MM.1S (cell line): ENCODE measurements at places on chromosomes 7 and 10.

DNA sequence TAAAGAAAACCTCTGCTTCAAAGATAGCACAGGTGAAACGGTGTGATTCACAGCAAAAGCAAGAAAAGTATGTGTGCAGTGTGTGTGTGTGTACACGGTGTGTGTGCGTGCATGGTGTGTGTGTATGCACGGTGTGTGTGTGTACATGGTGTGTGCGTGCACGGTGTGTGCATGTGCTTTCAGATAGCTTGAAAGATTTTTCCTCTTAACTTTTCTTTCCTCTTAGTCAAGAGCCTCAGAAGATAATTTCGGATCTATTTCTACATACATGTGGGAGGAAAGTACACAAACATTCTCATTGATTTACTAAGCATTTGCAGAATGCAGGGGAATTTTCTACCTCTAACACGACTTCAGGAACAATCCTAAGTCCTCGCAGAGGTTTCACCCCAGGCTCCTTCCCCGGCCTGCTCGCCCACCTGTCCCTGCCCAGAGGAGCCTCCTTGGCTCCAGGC, 2.9 kb downstream of the FGFR2 start:
- DNase-seq: no peak

GRCh38 chr7:13948019-13948801, 41.3 kb downstream of the ETV1 start:
- no peak for DNase-seq

- no peak for DNase-seq
Measured at GRCh38 chr7:28669330-28669729, 257.0 kb downstream of the CREB5 start.

DNA sequence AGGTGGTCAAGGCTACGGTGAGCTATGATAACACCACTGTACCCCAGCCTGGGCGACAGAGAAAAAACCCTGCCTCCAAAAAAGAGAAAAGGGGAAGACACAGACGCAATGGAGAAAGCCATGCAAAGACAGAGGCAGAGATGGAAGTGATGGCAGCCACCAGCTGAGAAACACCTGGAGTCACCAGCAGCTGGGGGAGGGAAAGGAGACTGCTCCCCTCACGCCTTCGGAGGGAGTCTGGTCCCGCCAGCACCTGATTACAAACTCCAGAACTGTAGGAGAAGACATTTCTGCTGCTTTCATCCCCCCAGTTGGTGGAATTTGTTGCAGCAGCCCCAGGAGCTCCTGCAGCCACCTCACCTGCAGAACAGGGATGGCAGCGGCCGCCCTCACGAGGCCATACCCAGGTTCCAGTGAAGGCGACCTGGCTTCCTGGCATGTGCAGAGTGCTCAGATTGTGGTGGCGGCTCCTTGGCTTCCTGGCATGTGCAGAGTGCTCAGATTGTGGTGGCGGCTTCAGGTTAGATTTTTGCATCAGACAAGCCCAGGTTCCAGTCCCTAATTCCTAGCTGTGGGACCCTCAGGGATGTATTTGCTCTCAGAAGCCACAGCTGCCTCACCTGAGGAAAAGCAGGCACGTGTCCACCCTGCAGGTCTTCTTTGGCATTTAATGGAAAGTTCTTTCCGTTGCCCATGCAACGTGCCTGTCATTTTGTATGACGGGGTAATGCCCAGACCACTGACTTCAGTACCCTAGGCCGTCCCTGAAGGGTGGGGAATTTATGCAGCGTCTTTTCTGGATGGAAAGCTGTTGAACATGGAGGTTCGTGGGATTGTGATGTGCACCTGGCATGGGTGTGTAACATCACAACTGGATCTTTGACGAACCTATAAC, 182.9 kb downstream of the EBF3 start:
- DNase-seq: no peak

- DNase-seq: no peak
Measured at GRCh38 chr10:124329362-124329761, 89.4 kb downstream of the OAT start.

- no peak for DNase-seq
Measured at GRCh38 chr10:47045331-47045861, 134.2 kb downstream of the PTPN20 start.

DNA sequence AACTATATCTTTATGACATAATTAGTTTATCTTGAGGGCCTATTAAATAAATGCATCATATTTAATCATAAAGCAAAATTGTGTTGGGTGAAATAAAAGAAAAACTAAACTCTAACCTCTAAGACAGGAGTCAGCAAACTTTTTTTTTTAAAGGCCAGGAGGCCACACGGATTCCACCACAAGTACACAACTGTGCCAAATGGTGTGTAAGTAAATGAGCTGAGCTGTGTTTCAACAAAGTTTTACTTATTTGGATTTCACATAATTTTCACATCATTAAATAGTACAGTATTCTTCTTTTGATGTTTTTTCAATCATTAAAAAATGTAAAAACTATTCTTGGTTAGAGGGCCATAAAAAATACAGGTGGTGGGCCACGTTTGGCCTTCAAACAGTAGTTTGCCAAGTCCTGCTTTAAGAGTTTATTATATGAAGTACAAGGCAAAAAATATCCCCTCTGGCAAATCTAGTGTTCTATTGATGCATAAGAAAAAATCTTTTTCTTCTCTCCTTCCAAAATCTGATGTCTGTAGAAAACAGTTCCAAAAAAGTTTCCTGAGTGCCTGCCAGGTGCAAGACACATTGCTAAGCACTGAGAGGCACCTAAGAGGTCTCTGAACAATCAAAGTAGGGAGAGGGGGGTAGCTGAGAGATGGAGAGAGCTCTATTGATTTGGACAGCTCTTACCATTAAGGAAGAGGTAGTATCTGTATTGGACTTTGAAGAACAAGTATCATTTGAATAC, 26.5 kb upstream of the SPOCK2 start:
- DNase-seq: no peak

- DNase-seq: no peak
Measured at GRCh38 chr10:126036515-126036914, 140.2 kb downstream of the FANK1 start.

DNA sequence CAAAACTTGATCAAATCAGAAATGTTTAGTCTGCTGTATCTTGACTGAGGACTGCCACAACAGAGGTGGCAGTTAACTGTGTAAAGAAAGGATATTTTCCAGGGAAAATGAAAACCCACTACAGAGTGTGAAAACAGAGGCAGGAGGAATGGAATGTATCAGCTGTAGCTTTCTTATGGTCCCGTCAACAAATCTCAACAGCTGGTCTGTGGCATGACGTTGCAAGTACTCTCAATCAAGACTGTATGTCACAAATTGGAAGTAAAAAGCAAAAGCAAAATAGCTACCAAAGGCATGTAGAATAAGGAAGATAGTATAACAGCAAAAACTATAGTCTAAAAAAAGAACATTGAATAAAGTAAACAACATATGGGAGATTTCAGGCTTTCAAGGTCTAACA, 123.5 kb downstream of the KMT2C start:
- DNase-seq: no peak

DNA sequence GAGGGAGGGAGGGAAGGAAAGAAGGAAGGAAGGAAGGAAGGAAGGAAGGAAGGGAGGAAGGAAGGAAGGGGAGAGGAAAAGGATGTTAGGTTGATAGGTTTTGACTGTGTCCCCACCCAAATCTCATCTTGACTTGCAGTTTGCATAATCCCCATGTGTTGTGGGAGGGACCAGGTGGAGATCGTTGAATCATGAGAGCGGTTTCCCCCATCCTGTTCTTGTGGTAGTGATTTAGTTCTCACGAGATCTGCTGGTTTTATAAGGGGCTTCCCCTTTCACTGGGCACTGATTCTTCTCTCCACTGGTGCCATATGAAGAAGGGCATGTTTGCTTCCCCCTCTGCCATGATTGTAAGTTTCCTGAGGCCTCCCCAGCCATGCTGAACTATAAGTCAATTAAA, 15.1 kb upstream of the NUDCD3 start:
- DNase-seq: no peak

DNA sequence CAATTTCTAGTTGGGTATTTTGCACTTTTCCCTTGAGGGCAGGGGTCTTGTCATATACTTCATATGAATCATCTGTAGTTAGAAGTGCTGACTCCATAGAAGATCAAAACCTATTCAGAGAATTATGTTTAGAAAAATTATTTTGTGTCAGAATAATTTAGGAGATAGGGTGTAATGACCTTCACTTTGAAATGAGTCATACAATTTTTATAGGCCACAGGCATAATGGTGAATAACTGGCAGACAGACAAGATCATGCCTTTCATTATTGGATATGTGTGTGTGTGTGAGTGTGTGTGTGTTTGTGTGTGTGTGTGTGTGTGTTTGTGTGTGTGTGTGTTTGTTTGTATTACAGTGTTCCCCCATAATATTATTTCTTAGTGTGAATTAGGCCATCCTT, 523.0 kb downstream of the ANKRD7 start:
- DNase-seq: no peak

DNA sequence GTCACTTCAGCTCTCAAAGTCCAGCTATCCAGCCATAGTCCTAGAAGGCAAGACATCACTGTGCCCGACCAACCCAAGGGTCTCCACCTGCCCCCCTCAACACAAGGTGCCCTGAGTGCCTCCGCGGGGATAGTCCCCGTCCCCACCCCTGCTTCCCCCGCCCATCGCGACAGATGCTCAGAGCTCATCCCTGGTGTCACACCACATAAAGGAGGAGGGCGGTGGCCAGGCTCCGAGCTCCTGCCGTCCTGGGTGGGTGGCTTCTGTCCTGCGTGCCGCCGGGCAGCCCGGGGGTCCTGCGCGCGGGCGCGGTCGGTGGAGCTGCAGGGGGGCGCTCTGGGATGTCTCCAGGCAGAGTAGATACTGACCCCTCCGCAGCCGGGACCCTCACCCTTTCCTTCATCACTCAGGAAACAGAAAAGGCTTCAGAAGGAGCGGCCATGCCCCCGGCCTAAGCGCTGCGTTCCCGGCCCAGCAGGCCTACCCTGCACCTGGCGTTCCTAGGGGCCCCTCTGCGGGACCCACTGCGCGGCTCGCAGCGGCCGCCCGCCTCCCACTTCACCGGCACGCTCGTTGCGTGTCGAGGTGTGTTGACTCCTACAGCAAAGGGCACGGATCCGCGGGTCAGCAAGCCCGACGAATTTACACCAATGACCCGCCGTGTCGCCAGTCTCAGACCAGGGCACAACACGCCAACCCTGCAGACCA, 53.4 kb downstream of the ALOX5 start:
- no peak for DNase-seq

DNA sequence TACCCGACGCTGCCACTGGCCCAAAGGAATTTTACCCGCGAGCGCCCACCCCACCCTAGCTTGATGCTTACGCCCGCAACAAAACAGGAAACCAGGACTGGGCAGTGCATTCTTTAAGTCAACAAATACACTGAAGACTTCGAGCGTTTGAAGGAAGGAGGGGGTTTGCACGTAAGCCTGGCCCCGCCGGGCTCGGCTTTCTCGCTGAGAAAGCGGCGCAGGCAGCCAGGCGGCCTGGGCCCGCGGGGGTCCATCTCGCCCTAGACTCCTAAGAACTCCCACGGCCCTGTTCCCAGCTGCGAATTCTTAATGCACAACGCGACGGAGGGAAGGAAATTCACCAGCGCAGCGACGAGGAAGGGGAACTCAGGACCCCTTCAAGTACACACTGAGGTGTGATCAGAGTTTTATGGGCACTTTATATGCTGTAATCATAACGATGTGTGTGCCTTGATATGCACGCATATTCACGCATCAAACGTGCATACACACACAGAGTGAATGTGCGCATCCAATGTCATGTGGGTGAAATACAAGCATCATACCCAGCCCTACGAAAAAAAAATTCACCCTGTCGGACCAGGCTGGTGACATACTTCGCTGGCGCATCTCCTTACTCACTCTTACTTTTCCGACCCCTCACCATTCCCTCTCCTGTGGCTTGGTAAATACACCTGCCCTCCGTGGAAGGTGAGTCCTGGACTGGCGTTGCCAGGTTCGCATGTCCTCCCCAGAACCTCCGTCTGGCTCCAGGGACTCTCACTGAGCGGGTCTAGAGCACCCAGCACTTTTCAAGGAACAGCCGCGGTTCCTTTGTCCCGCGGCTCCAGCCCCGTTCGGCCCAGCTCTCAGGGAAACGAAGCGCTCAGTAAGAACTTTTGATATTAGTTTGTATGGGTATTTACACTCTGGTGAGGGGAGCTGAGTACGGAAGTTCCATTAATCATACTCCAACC, 5.7 kb upstream of the HOXA13 start:
- DNase-seq: no peak

GRCh38 chr10:50501478-50501877, 122.3 kb downstream of the SGMS1 start:
- DNase-seq: no peak

DNA sequence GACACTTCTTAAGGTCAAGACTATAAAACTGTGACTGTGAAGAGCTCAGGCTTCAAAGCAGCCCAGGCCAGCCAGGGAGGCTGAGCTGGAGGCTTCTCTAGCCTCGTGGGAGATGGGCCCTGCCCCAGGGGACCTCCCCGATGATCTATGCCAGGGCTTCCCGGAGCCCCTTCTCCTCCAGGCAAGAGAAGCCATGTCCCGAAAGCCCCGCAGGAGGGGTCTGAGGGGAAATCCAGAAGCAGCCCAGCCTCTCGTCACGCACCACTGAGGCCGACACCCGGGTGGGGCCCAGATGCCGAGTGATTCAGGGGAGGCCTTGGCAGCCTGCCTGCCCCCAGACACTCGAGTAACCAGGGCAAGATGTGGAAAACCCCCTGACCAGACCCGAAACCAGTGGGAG, 63.7 kb downstream of the PROSER2 start:
- DNase-seq: no peak

- DNase-seq: no peak
Measured at GRCh38 chr10:109928475-109928891, 5.2 kb upstream of the XPNPEP1 start.

GRCh38 chr10:50788951-50789945, 49.5 kb downstream of the ASAH2B start:
- no peak for DNase-seq

GRCh38 chr7:24757353-24758275, at the start of gene GSDME:
TSS of gene GSDME (minus strand) at chr7:24757464. CDS start at chr7:24749774, 7,690 bp downstream.
- DNase-seq: peak; percentile 62

DNA sequence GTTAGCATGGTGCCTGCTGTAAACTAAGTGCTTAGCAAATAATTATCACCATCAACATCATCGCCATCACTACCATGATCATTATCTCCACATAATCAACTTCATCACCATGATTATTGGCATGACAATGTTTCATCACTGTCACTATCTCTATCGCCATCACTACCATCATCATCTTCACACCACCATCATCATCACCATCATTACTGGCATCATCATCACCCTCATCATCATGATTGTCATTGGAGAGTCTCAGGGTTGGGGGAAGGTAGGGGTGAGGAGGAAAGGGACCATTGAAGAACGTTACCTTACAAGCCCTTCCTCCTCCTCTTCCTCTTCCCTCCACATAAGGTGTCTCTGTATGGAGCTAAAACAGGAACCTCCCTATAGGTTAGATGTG, 54.9 kb upstream of the GPR26 start:
- DNase-seq: no peak

- peak; percentile 80 for DNase-seq
Measured at GRCh38 chr7:25967278-25968204, 184.5 kb upstream of the NFE2L3 start.

DNA sequence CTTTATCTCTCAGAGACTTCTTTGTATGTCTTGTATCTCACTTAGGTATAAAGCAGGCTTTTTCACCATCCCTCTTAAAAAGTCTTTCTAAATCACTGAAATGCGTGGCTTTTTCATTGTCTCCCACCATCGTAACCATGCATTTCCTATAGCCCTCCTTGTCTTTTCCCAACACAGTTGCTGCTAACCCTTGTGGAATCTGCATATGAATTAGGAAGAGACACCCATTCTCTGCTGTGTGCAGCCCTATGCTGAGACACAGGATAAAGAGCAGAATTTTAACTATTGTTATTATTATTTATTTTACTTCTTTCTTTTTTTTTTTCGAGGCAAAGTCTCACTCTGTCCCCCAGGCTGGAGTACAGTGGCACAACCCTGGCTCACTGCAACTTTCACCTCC, 804.3 kb upstream of the COBL start:
- DNase-seq: no peak
